ENCODE measurements at places on chromosomes 11 and 22.

GRCh38 chr11:85682330-85683305 lies 3.4 kb downstream of the CCDC89 start:
- DNase-seq = peak; percentile 56

- DNase-seq = no peak
Measured at GRCh38 chr11:66861038-66861773, 4.3 kb downstream of the LRFN4 start.

DNA sequence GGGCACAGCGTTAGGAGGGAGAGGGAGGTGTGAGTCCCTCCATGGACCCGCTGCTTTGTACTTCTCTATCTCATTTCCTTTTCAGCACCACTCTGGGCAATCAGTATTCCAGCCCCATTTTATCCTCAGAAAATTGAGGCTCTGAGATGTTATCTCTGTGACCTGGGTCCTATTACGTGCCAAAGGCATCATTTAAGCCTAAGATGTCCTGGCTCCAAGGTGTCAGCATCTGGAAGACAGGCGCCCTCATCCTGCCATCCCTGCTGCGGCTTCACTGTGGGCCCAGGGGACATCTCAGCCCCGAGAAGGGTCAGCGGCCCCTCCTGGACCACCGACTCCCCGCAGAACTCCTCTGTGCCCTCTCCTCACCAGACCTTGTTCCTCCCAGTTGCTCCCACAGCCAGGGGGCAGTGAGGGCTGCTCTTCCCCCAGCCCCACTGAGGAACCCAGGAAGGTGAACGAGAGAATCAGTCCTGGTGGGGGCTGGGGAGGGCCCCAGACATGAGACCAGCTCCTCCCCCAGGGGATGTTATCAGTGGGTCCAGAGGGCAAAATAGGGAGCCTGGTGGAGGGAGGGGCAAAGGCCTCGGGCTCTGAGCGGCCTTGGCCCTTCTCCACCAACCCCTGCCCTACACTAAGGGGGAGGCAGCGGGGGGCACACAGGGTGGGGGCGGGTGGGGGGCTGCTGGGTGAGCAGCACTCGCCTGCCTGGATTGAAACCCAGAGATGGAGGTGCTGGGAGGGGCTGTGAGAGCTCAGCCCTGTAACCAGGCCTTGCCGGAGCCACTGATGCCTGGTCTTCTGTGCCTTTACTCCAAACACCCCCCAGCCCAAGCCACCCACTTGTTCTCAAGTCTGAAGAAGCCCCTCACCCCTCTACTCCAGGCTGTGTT lies 829 bp upstream of the APOC3 start:
- DNase-seq = no peak

DNA sequence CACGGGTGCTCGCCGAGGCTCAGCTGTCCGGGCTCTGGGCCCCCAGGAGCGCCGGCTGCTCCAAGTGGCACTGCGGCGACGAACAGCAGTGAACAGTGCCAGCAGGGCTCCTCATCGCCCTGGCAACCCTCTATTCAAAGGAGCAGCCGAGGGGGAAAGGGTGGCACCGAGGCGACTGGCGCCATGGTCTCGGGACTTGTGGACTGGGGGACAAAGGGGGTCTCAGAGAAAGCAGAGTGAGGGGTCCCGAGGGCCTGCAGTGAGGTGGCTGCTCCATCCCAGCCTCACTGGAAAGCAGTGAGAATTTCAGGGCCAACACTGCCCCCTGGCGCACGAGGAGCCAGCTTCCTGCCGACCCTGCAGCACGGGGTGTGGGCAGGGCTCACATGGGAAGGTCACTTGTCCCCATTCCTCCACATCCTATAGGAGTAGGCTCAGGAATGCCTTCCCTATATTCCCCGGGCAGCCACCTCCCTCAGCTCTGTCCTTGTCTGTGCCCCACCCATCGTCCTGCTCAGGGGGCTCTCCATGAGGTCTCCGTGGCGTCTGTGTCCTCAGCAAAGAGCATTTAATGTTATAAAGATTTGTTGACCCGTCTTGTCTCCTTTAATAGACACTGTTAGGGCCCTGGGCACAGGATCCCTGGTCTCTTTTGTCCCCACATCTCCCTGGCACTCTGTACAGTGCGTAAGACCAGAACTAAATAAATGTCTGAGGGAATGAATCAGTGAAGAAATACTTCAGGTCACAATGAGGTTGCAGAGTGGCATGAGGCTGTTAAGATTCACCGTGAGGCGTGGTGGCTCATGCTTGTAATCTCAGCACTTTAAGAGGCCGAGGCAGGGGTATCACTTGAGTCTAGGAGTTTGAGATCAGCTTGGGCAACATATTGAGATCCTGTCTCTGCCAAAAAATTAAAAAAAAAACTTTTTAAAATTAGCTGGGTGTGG lies 26.4 kb downstream of the LRFN4 start:
- DNase-seq = no peak

GRCh38 chr11:113167599-113167998 lies 146.8 kb upstream of the TTC12 start:
- no peak for DNase-seq

GRCh38 chr11:119330237-119330636 lies 4.1 kb upstream of the RNF26 start:
- DNase-seq = no peak

DNA sequence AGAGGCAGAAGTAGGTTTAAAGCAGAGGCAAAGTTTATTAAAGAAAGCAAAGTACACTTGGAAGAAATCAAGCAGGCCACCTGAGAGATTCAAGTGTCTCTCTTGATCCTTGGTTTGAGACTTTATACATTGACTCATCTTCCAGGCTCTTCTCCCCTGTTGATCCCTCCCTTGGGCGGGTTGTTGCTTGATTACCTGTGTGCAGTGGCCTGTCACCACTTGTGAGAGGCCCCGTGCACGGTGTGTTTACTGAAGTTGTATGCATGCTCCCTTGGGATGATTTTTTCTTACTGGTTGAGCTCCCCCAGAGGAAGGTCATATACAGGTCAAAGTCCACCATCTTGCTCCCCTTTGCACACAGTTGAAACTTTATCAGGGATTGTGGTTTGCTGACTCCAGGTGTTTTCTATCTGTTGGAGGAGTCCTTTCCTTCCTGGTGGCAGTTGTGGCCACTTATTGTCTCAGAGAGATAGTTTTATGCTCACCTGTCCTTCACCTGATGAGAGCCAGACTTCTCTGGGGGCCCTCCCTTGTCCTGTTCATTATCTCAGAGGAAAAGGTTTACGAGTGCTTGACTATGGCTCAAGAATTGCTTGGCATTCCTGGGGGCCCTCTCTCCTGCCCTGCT lies 16.3 kb upstream of the RBMXL2 start:
- DNase-seq = no peak

- DNase-seq = no peak
Measured at GRCh38 chr11:22699388-22699787, 33.0 kb downstream of the GAS2 start.

DNA sequence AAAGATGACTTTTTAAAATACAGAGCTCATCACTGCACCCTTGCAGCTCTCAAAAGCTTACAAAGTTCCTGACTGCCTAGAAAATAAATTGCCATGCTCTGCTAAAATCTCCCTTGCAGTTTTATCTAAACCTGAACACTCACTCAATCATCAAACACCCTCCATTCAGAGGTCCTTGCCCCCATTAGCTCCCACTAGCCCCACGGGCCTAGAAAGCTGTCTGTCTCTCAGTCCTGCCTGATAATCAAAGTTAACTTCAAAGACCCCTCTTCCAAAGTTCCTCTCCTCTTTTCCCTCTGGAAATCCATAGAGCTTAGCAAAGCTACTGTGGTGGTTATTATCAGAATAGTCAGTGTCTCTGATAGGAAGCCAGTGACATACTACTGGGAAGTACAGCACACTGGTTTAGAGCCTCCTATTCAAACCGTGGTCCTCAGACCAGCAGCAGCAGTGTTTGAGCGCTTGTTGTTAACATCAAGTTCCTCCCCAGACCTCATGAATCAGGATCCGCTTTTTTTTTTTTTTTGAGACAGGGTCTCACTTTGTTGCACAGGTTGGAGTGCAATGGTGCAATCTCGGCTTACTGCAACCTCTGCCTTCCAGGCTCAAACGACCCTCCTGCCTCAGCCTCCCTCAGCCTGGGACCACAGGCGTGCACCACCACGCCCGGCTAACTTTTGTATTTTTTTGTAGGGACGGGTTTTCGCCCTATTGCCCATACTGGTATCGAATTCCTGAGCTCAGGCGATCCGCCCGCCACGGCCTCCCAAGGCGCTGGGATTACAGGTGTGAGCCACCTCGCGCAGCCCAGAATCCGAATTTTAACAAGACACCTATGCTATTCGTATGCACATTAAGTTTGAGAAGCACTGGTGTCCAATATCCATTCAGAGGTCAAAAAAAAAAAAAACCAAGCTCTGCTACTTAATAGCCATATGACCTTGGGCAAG lies 1.2 kb downstream of the NDUFC2 start:
- no peak for DNase-seq

GRCh38 chr22:50560034-50560433 lies 2.7 kb downstream of the SYCE3 start:
- no peak for DNase-seq

DNA sequence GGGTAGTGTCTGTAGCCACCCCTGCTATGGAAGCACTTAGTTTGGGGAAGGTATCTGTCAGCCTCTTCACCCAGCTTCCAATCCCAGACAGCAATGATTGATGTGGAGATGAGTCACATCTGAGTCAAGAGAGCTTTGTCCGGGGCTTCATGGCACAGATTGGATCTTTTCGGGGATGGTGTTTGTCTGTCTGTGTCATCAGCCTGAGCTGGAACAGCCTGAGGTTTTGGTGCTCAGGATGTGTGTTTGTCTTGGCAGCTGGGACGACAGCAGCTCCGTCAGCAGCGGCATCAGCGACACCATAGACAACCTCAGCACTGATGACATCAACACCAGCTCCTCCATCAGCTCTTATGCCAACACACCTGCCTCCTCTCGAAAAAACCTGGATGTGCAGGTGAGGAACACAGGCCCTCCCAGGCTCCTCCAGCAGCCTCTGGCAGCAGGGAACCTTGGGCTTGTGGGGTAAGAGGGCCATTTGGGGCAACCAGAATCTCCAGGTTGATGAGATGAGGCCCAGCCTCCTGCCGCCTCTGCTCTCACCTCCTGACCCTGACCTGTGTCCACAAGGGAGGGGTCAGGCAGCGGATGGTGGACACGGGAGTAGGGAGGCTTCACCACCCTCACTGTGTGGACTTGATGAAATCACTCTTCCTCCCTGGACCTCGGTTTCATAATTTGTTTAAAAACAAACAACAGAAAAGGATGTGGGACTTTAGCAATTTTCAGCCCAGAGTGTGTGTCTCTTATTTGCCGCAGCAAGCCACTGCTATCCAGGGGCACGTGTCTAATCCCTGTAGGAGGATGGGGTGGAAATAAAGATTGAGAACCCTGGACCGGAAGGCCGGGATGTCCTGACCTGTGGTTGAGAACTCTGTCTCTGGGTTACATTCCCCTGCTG lies 124.3 kb downstream of the DBX1 start:
- DNase-seq = no peak

DNA sequence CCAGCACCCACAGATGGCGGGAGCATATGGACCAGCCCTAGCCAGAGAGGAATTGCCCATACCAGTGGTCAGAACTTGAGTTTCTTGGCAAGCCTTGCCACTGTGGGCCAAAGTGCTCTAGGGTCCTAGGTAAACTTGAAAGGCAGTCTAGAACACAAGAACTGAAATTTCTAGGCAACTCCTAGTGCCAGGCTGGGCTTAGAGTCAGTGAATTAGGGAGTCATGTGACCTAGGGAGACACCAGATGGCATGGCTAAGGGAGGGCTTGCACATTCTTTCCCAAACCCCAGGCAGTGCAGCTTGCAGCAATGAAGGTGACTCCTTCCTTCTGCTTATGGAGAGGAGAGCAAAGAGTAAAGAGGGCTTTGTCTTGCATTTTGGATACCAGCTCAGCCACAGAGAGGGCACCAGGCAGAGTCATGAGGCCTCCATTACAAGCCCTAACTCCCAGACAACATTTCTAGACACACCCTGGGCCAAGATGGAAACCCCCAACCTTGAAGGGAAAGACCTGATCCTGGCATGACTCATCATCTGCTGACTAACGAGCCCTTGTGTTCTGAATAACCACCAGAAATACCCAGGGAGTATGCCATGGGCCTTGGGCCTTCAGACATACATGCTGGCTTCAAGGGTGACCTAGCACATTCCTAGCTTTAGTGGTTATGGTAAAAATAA lies 19.2 kb upstream of the OR56A3 start:
- no peak for DNase-seq

- no peak for DNase-seq
Measured at GRCh38 chr11:103997082-103997481, 39.4 kb upstream of the DDI1 start.

- DNase-seq = no peak
Measured at GRCh38 chr22:26082866-26083265, 86.4 kb upstream of the SEZ6L start.

DNA sequence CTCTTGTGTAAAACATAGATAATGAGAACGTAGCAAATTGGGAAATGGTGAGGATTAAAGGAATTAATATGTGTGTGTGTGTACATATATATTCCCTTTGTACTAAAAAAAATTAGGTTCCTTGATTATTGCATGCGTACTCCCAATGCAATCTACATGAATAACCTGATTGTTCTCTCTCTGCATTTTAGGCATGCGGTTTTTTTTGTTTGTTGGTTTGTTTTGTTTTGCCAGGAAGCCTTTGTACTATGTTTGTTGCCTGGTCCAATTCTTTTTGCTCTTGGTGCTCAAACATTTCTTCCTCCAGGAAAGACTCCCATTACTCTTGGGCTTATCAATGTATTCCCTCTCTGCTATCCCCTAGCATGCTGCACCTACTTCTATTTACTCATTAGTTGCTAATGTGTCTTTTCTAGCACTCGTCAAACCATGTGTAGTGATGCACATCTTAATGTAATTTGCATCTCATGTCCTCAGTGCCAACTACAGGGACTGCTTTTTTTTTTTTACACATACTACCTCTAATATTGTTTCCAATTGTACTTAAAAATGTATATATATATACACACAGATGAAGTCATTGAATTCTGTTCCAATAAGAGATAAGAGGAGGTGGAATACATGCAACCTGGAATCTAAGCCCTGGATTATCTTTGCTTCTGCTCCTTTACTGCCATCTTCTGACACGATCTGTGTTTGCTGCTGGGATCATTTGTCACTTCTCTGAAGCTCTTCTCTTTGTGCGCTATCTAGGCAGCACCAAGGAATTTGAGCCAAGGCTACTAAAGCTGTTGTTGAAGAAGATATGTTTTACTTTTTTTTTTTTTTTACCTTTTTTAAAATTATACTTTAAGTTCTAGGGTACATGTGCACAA lies 197.2 kb upstream of the ANO3 start:
- DNase-seq = no peak

GRCh38 chr11:103042161-103042560 lies 49.8 kb downstream of the DCUN1D5 start:
- no peak for DNase-seq

DNA sequence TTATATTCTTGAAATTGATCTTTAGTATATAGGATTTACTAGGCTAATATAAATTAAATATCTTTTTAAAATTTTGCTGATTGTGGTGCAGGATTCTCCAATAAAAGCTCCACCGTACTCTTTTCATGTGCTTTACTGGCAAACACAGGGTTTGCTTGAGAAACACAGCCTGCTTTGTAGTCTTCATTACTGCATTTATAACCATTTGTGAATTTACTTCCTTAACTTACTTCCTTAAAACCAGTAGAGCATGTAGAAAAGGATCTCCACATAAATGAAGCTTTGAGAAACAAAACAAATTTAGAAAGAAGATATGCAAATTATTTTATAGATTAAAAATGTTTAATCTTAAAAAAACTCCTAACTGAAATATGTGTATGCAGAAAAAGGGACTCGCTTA lies 28.8 kb downstream of the SWAP70 start:
- DNase-seq = no peak

- DNase-seq = no peak
Measured at GRCh38 chr11:93330446-93330984, at the start of gene DEUP1. Gene DEUP1 (plus strand): TSS chr11:93330742. CDS start chr11:93332260, 1,518 bp downstream.

GRCh38 chr11:47466701-47467250 lies 17.8 kb upstream of the RAPSN start:
- no peak for DNase-seq

- no peak for DNase-seq
Measured at GRCh38 chr11:78432058-78432515, 14.5 kb upstream of the GAB2 start.
